Stimulated activated effector memory CD8-positive, alpha-beta T cell treated with anti-CD3 and anti-CD28 coated beads, Interleukin-12 subunit alpha, Interleukin-12 subunit beta, amount 100 ng/mL, for 72 hours (primary cell): ENCODE measurements at places on chromosomes 16 and 17.

DNA sequence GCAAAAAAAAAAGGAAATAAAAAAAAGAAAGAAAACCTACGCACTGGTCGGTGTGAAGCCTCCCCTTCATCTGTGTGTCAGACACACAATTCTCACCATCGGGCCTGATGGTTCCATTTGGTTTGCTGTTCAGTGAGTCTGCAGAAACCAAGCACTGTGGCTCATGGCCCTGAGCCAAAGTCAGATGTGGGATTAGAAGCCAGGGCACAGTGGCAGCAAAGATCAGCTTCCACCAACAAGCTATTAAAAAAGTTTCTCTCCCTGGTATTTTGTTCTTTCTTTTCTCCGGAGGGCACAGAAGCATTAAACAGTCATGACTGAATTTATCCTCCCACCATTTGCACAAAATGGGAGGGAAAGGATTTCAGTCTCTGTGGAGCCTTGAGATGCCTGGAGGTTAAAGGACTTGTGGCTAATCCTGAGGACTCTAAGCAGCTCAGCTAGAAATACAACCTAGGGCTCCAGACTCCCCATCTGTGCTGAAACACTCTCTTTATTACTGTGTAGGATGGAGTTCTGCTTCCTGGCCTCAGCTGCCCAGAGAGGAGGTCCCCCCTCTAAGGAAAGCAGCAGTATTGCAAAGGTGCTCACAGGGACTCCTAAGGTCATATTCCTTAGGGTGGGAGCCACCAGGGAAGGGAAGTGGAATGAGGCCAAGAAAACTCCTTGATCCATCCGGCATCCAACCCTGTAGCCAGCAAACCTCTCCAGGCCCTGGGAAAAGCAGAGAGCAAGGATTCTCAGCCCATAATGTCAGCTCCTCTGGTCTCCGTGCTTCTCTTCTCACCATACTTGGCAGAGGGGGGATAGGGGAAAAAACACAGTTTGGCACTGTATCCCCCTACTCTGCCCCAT is 28.2 kb downstream of the SLC39A11 start:
- DNase-seq: no peak

- DNase-seq: no peak
Measured at GRCh38 chr17:49891271-49891670, 43.4 kb upstream of the TAC4 start.

- no peak for DNase-seq
Measured at GRCh38 chr17:6011206-6011605, 59.0 kb upstream of the WSCD1 start.

DNA sequence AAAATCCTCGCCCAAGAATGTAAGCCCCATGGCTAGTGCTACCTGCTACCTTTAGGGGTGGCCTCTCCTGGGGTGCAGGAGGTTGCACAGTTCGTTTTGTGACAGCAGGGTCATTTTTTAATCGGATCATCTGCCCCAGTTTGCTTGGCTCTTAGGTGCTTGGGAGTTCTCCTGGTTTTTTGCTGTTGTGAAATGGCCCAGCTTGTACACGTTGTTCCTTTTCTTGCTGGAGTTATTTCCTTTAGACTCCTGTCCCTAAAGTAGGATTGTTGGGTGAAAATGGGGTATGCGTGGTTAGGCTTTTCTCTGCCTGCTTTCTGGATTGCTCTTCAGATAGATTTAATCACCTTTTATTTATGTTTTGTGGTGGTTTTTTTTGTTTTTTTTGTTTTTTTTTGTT is 25.8 kb downstream of the ABCC1 start:
- DNase-seq: no peak
